ENCODE measurements at places on chromosomes 16 and 17. TPM values are rescaled to one million over a fixed set of nuclear protein-coding genes. Genes with fewer than 3 reads are reported as not detected.
A peak's percentile ranks its signal among the peaks of the same experiment; 100 is the strongest.

- H3K4me1 ChIP-seq: peaks cover 5% of the 10 kb centered on the region
- DNase-seq: no peak
- no peaks in the 10 kb centered on the region for H3K27me3 ChIP-seq
- H3K27ac ChIP-seq: no peak overlapping the region
- H3K36me3 ChIP-seq: no peaks in the 10 kb centered on the region
These were observed 68.5 kb upstream of the AMZ2 start for GRCh38 chr17:68179236-68179925.

DNA sequence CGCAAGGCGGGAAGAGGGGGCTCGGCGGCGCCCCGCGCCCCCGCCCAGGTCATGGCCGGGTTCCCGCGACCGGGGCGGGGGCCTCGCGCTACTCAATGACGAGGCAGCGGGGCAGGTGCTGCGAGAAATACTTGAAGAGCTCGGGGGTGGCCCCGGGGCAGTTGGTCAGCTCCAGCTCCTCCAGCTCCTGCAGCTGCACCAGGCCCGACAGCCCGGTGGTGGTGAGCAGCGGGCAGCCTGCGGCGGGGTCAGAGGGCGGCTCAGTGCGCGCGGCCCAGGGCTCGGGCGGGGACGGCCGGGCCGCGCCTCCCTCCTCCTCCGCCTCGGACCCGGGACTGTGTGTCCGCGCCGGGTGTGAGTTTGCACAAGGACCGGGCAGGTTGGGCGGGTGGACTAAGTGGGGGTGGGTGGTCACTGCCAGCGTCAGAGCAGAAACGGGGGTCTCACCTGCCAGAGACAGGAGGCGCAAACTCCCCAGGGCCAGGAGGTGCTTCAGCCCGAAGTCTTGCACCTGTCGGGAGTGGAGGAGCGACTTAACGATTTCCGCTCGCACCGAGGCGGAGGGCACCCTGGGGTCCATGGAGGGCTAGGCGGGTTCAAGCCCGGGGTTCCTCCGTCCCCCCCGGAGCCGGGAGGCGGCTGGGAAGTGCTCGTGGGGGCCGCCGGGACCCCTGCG, 4.1 kb upstream of the WDR24 start:
- H3K4me3 ChIP-seq: peak overlapping the region; percentile 68
- no peaks in the 10 kb centered on the region for H3K36me3 ChIP-seq
- no peak overlapping the region for H3K27ac ChIP-seq
- H3K27me3 ChIP-seq: peaks cover 74% of the 10 kb centered on the region

DNA sequence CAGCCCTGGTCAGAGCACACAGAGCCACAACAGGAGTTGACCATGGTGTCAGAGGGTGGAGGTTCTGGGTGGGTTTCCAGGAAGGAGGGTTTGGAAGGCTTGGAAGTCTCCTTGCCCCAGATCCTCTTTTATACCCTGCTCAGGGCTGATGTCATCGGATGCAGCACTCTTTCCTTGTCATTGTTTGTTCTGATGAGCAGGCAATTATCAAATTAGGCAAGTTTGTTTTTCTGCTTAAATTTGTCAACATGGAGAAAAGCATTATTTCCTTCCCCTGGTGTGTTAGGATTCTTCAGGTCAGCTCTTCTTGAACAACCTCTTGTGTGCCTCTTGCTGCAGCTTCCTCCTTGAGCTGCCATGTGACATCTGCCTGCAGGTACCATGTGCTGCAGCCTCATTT, at the start of gene KRTAP4-4:
KRTAP4-4 (minus strand) TSS at position 101 of the 400 bp plus-strand sequence; CDS start at position 44, 57 bp downstream.
- H3K4me1 ChIP-seq: no peaks in the 10 kb centered on the region
- H3K27ac ChIP-seq: no peak within 1 kb of the TSS
- no peaks in the 10 kb centered on the region for H3K27me3 ChIP-seq

DNA sequence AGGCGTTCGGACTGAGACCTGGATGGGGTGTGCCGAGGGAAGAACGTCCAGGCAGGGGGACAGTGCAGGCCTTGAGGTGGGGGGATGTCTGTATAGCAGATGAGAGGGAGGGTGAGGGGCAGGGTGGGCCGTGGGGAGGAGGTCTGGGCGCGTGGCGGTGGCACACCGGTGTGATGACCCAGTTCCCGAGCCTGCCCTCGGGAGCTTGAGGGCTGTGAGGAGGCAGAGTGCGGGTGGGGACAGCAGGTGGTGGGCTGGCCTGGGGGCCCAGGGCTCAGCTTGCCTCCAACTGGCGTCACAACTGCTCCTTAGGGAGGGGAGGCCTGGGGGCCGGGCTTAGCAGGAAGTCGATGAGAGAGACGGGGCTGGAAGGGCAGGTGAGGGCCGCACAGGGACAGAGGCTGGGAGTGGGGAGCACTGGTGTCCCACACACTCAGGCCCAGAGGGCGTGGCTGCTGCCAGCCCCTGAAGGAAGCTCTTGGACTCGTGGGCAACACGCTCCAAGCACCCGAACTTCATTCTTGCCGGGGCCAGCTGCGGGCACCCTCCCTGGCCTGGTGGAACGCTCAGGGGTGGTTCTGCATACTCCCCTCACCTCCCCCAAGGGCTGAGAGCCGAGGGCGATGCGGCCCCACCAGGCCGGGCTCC, 6.5 kb downstream of the CACNA1H start:
- peaks cover 3% of the 10 kb centered on the region for H3K4me1 ChIP-seq
- H3K27ac ChIP-seq: no peak overlapping the region
- H3K36me3 ChIP-seq: no peaks in the 10 kb centered on the region
- H3K4me3 ChIP-seq: no peak overlapping the region

- no peak overlapping the region for H3K4me3 ChIP-seq
- no peak overlapping the region for H3K27ac ChIP-seq
- no peaks in the 10 kb centered on the region for H3K36me3 ChIP-seq
- no peaks in the 10 kb centered on the region for H3K27me3 ChIP-seq
These were observed 59.1 kb upstream of the SMIM36 start for GRCh38 chr17:55570391-55570790.

- no peak overlapping the region for H3K4me3 ChIP-seq
- no peak overlapping the region for H3K27ac ChIP-seq
- H3K27me3 ChIP-seq: no peaks in the 10 kb centered on the region
- H3K4me1 ChIP-seq: no peaks in the 10 kb centered on the region
- no peaks in the 10 kb centered on the region for H3K36me3 ChIP-seq
These were observed 10.2 kb downstream of the RAB11FIP4 start for GRCh38 chr17:31401456-31402254.

GRCh38 chr16:54405478-54405877, 118.9 kb upstream of the IRX3 start:
- H3K4me1 ChIP-seq: no peaks in the 10 kb centered on the region
- no peaks in the 10 kb centered on the region for H3K27me3 ChIP-seq
- H3K36me3 ChIP-seq: no peaks in the 10 kb centered on the region

DNA sequence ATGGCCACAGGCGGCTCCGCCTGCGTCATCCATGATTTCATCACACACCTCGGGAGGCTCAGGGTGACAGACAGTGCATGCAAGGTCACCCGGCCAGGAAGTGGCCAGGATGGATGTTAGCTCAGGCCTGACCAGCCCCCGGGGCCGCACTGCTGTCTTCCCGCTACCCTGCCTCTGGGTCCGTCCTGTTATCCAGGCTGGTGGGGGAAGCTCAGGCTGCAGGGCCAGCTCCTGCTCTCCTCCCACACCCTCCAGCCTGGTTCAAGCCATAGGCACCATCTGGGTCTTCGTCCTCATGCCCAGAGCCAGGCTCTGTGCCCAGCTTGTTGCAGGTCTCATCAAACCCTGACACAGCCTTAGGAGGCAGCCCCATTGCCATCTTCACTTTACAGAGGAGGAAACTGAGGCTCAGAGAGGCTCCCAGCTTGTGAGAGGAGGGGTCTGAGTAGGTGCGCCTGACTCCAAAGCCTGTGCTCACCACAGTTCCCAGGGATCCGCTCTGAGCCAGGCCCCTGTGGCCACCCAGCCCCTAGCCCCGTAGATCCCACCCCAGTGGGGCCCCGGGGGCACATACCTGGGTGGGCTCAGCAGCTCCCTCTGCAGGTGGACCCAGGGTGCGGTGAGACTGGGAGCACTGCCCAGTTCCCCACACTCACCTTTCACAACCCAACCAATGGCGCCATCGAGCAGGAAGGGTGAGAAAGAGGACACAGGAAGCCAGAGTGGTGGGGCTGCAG, 412 bp upstream of the ADGRG3 start:
- no peaks in the 10 kb centered on the region for H3K27me3 ChIP-seq
- H3K4me1 ChIP-seq: no peaks in the 10 kb centered on the region
- no peak overlapping the region for H3K27ac ChIP-seq

DNA sequence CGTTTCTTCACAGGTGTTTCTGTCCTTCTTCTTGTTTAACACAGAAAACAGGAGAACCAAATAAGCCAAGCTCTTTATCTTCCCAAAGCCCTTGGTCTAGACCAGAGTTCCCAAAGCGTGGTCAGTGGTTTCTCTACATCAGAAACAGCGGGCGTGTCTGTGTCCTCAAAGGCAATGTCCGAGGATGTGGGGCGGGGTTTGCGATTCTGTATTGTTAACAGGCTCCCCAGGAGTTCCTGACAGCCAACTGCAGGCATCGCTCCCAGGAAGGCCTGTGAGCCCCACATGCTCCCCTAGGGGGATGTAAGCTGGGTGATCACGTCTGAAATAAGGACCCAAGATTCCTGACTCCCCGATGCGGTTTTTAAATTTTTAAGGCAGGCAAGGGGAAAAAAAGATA, 28.4 kb upstream of the SLC25A19 start:
- H3K27ac ChIP-seq: no peak overlapping the region
- H3K4me3 ChIP-seq: no peak overlapping the region
- peak; percentile 85 for DNase-seq
- H3K36me3 ChIP-seq: peaks cover 20% of the 10 kb centered on the region

- H3K27ac ChIP-seq: no peak overlapping the region
- peaks cover under 1% of the 10 kb centered on the region for H3K36me3 ChIP-seq
- peak; percentile 82 for DNase-seq
These were observed 142.2 kb downstream of the RAB11FIP4 start for GRCh38 chr17:31533546-31534155.

- no peaks in the 10 kb centered on the region for H3K4me1 ChIP-seq
- no peaks in the 10 kb centered on the region for H3K27me3 ChIP-seq
- H3K36me3 ChIP-seq: no peaks in the 10 kb centered on the region
- H3K4me3 ChIP-seq: no peak overlapping the region
- DNase-seq: no peak
- peak overlapping the region; percentile 66 for H3K27ac ChIP-seq
These were observed 11.2 kb downstream of the PAM16 start for GRCh38 chr16:4339909-4340308.

DNA sequence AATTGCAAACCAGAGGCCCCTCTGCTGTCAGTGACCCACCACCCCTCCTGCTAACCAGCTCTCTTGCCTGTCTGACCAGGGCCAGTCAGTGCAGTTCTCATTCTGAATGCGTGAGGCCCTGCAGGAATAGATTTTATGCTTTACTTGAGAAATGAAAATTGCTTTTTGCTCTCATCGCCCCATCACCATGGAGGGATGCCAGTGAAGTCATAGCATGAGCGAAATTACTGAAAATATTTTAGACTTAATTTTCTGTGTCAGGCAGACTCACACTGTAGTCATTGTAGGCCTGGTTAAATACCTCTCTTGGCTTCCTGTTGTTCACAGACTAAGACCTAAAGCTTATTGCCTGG, 490.5 kb upstream of the CDH5 start:
- DNase-seq: no peak
- no peaks in the 10 kb centered on the region for H3K4me1 ChIP-seq
- no peak overlapping the region for H3K27ac ChIP-seq

DNA sequence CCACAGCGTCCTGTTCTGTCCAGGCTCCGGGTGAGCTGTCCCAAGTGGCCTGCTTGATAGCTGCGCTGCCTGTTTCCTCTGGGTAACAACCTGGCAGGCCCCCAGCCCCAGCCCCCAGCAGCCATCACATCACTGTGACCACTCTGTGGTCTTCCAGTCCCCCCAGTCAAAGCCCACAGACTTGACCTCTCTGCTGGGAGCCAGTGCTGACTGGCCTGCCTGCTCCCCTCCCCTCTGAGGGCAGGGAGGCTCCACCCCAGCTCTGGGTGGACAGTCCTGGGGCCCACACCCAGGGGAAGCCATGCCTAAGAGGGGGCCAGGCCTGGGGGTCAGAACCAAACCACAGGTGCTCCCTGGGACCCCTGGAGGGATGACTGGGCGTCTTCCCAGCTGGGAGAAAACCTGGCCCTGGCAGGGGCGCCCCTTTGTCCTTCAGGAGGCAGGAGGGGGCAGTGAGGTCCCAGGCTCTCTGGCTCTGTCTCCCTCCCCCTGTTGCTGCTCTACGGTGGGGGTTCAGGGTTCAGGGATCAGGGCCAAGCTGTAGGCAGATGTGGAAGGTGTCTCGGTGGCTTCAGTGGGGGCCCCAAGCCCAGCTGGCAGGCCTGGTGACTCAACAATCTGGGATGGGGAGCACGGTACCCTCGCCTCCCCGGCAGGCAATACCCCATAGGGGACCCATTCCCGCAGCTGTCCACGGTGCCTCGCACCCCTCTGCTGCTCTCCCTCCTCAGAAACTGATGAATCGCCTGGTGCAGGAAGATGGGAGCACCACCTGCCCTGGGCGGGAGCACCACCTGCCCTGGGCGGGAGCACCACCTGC, 1.8 kb upstream of the SLC16A3 start:
- DNase-seq: no peak
- H3K4me1 ChIP-seq: no peaks in the 10 kb centered on the region
- H3K27ac ChIP-seq: no peak overlapping the region
- H3K36me3 ChIP-seq: no peaks in the 10 kb centered on the region
- no peak overlapping the region for H3K4me3 ChIP-seq

DNA sequence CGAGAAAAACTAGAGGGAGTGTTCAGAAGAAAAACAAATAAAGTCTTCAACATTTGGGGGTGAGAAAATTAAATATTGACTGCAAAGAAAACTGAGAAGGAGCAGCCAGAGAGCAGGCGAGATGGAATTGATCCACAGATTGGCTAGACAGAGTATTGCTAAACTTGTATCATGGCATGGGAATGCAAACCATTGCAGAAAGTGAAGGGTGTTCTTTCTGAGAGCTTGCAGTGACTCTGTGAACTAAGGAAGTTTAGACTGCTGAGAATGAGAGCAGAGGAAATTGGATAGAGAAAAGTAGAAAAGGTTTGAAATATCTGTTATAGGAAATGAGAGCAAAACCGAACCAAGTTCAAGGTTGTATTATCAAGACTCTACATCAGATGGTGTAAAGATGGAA, 191.5 kb downstream of the HS3ST3A1 start:
- DNase-seq: no peak
- no peak overlapping the region for H3K27ac ChIP-seq
- no peaks in the 10 kb centered on the region for H3K27me3 ChIP-seq
- no peak overlapping the region for H3K4me3 ChIP-seq

Gene TMEM94
- polyA plus RNA-seq: 21.9 TPM

Gene ITGAE
- 40.3 TPM for polyA plus RNA-seq

Gene MYH2
- polyA plus RNA-seq: 7.5 TPM

Gene SCN4A
- 2.3 TPM for polyA plus RNA-seq

Gene TNFRSF12A
- 155 TPM for polyA plus RNA-seq

Measured in GM23338 (cell line).